ENCODE measurements at places on chromosomes 12 and 14. TPM values are rescaled to one million over a fixed set of nuclear protein-coding genes. Genes with fewer than 3 reads are reported as not detected.

DNA sequence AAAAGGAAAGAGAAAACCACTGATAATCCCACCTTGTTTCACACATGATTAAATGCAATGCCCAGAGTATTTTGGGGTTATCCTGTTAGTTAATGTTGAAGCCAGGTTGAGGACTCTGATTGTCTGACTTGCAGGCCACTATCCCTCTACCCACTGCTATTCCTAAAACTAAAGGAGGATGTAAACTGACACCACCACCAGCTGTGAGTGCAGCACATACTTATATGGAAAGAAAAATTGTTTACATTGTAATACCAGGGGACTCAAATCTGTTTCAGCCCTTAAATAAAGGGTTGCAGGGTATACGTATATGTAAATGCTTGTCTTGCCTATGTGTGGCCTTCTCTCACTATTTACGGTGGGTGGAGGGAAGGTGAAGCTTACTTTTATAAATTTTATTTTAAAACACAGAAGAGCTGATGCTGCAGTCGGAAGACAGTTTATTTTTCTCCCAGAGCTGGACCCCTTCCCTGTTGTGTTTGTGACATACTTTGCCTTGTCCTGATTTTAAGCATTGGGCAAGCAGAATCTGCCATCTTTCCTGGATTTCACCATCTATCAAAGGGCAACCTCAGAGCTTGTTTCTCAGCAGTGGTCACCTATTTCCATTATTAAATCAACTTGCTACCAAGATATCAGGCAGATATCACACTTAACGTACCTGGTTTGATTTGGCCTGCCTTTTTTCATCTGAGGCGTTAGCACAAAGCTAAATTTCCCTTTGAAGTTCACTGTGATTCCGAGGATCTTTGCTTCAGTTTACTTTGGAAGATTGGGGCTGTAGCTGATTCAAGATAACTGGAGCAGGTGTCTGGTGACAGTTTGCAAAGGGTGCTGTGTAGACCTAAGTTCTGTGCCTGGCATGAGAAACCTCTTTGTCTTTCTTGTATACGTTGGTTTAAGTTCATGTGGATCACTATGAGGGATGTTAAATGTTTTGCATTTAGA is 25.2 kb downstream of the DAAM1 start:
- DNase-seq, result no peak

- no peak for DNase-seq
Observed at GRCh38 chr14:56118611-56119181, 485 bp downstream of the PELI2 start.

Gene RNASE7
- not detected for total RNA-seq

Gene HOXC9
- 12.2 TPM for total RNA-seq

GRCh38 chr14:101109981-101110728 is 206.6 kb upstream of the RTL1 start:
- no peak for DNase-seq

DNA sequence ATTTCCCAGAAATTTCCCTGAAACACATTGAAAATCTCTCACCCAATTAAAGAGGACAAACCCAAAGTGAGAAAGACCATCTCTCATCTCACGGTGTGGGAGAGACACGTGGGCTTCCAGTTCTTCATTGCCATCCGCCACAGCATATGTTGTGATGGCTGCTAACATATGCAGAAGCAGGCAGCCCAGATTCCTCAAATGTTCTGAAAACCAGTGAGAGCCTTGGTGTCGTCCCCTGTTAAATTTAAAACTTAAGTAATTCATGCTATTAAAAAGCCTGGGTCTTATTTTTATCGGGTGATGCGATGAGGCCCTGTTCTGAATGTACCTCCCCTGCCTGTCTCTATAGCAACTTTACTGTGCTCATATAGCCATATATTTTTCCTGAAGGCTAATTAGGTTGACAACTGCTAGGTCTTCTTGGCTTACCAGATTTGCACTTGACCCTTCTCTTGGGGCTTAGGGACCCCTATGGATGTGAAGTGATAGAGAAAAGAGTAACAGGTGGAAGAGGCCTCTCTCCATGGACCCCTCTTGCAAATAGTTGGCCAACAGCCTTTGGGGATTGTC is 2.8 kb upstream of the FGF6 start:
- DNase-seq, result no peak

DNA sequence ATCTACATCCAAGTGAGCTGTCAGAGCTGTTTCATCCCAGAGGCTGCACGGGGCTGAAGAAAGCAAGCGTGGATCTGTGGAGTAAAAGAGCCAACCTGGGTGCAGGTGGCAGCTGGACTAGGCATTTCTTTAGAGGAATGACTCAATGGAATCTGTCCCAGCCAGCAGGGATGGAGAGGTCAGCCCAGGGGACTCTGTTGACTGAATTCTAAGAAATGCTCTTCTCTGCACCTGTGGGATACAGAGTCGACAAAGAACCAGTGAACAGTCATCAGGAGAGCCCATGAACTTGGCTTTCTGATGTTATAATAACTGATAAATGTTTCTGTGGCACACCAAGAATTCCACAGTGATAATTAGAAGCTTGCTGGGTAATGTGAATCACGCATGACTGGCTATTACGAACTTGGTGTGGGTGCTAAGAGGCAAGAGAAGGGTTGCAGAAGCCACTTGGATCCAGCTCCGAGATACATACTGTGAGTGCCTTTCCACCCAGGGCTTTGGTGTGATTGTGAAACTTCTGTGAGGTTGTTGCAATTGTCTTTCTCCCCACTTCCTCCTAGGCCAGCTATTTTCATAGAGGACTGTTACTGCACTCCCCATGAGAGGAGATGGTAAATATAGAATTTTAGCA is 16.2 kb downstream of the PYGL start:
- DNase-seq, result no peak

Gene HNRNPC
- 1,870 TPM for total RNA-seq

Gene SERPINA9
- total RNA-seq, result not detected

All from HT1080 (cell line).